Foreskin keratinocyte (primary cell): ENCODE measurements at places on chromosomes 13 and 19. TPM values are rescaled to one million over a fixed set of nuclear protein-coding genes. Genes with fewer than 3 reads are reported as not detected.

GRCh38 chr19:44430956-44431355 is 17.3 kb downstream of the ZNF229 start:
- DNase-seq, result peak; percentile 73

- DNase-seq, result no peak
These were observed 39.6 kb downstream of the LHFPL6 start for GRCh38 chr13:39563470-39563735.

The PSG1 gene
- total RNA-seq, result not detected in 2 replicates

DNA sequence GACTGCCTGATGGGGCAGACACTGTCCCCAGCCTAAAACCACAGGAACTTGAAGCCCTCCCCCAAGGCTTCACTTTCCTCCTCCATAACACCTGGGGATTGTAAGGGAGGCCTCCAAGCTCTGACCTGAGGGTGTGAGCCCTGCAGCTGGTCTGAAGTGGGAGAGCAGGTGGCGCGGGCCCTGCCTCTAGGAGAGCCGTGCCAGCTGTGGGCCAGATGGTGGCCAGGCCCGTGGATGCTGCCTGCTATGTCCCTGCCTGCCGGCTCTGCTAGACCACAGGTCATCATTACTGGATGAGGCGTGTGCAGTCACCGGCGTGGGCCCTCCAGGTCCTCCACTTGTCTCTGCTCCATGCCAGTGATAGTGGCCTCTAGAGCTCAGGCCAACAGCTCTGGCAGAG is 3.5 kb upstream of the KLHL26 start:
- no peak for DNase-seq

GRCh38 chr13:113124211-113124970 is 1.8 kb downstream of the F10 start:
- DNase-seq, result no peak

GRCh38 chr13:66329988-66330451 is 900.1 kb downstream of the PCDH9 start:
- DNase-seq, result no peak

- no peak for DNase-seq
These were observed 12.4 kb upstream of the ITM2B start for GRCh38 chr13:48220592-48220980.

DNA sequence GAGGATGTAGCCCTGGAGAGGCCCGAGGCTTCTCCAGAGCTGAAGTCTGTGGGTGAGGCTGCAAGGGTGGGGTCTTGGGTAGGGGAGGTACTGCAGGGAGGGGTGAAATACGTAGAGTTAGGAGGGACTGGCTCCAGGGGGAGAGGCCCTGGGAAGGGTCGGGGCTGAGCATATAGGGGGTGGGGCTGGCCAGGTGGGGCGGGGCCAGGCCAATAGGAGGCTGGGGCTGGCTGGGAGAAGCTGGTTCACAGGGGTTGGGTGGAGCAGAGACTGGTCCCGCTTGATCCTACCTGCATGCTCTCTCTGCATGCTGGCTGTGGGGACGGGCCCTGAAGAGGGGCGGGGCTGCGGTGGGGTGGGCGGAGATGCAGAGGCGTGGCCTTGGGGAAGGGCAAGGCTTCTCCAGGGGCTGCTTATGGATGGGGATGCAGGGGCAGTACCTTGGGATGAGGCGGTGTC is 51.9 kb downstream of the CELF5 start:
- DNase-seq, result peak; percentile 85

GRCh38 chr13:44112700-44113329 is 233.1 kb downstream of the LACC1 start:
- no peak for DNase-seq

DNA sequence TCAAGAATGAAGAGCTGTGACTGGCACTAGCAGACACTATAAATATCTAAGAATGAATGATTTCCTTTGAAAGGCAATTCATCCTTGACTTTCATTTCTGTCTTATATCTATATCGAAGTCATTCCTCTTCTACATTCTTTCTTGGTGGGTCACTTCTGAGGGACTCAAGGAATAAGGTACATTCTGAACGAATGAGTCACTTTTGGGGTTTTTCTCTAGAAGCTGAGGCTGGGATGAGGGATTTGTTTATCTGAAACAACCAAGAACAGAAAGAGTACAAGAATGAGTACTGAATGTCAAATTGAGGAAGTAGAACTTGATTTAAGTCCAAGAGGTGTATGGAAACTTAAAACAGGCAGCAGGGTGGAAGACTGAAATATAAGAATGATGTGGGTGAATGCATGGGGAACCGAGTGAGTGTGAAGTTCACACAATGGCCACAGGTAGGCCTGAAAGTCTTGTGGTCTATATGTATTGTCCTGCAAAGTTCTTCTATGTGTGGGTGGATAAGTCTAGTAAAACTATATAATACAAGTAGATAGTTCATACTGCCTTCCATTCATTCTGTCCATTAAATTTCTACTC is 343.9 kb downstream of the OXGR1 start:
- DNase-seq, result peak; percentile 89

The ZIK1 gene
- total RNA-seq, result 8.2 and 8.9 TPM in 2 replicates

The CEACAM7 gene
- not detected in 2 replicates for total RNA-seq

GRCh38 chr13:30421093-30422053 is 920 bp upstream of the UBE2L5 start:
- DNase-seq, result peak; percentile 61

DNA sequence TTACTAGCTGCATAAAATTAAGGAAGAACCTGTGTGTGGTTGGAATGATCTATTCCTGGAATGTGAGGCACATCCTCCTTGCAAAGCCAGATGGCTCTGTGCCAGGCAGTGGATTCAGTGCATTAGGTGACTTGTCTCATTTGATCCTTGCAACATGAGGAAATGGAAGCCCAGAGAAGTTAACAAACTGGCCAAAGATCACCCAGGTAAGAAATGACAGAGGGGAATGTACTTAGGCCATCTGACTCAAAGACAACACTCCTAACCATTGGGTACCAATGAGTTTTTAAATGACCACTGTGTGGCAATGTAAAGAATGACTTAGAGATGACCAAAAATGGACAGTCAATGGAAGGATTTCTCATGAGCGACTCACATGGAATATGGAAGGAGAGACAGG is 114.2 kb upstream of the RXFP2 start:
- no peak for DNase-seq

DNA sequence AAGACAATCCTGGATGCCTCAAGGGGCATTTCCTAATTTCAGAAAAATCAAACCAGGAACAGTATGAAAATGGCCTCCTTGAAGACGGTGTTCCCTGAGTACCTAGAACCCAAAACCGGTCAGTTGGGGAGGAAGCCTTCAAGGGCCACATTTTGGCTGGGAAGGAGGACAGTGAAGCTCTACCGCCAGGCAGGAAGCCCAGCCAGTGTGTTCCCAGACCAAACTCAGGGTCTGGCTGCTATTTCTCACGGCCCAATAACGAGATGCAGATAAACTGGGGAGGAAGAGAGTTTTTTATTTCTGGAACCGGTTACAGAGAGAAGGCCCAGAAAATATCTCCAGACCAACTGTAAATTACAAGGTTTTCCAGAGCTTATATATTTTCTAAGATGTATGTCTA is 24.3 kb upstream of the CEACAM21 start:
- no peak for DNase-seq
